SJSA1 (cell line): ENCODE measurements at places on chromosomes 4 and X. TPM values are rescaled to one million over a fixed set of nuclear protein-coding genes. Genes with fewer than 3 reads are reported as not detected.

- no peak for DNase-seq
Observed at GRCh38 chrX:6644411-6644810, 109.5 kb upstream of the VCX3A start.

LONRF3 gene
- 0.06 and 1.1 TPM in 2 replicates for total RNA-seq

DNA sequence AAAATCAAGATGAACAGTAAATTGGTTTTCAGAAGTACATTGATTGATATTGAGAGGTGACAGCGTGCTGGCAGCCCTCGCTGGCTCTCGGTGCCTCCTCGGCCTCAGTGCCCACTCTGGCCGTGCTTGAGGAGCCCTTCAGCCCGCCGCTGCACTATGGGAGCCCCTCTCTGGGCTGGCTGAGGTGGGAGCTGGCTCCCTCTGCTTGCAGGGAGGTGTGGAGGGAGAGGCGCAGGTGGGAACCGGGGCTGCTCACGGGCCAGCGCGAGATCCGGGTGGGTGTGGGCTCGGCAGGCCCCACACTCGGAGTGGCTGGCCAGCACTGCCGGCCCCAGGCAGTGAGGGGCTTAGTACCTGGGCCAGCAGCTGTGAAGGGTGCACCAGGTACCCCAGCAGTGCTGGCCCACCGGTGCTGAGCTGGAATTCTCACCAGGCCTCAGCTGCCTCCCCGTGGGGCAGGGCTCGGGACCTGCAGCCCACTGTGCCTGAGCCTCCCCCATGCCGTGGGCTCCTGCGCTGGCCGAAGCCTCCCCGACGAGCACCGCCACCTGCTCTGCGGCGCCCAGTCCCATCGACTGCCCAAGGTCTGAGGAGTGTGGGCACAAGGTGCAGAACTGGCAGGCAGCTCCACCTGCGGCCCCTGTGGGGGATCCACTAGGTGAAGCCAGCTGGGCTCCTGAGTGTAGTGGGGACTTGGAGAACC is 25.2 kb downstream of the RAP2C start:
- DNase-seq, result no peak

MTMR8 gene
- not detected in 2 replicates for total RNA-seq

DCAF8L2 gene
- total RNA-seq, result not detected in 2 replicates

CSN3 gene
- not detected in 2 replicates for total RNA-seq

NDST3 gene
- 0.53 and 0.58 TPM in 2 replicates for total RNA-seq

- no peak for DNase-seq
Observed at GRCh38 chr4:138912704-138913340, 102.8 kb upstream of the NOCT start.
